Sigmoid colon (tissue), 7 donors: ENCODE measurements at places on chromosomes 7 and 10. TPM values are rescaled to one million over a fixed set of nuclear protein-coding genes. Genes with fewer than 3 reads are reported as not detected.
A peak's percentile ranks its signal among the peaks of the same experiment; 100 is the strongest.

GRID2IP gene
- total RNA-seq, result not detected

PBLD gene
- total RNA-seq, result 4.9 TPM

ZNF92 gene
- 4.3 TPM for total RNA-seq

HYAL4 gene
- total RNA-seq, result not detected

ASB10 gene
- total RNA-seq, result not detected

EN2 gene
- not detected for total RNA-seq

FAM25C gene
- not detected for total RNA-seq

DNA sequence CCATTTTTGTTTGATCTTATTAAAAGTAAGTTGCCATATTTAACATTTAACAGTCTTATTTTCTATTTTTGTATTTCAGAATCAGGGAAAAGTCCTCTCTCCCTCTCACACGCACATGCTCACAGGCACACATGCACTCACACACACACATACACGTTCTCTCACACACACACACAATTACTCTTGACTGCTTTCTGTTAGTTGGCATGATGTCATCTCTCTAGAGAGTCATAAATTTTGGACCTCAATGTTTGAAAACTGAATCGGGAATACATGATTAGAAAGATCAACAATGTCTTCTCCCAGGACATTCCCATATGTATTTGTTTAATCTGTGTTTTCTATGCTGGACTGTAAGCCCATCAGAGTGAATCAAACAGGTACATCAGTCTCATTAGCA lies 165.7 kb upstream of the AHR start:
- no peak for DNase-seq

DNA sequence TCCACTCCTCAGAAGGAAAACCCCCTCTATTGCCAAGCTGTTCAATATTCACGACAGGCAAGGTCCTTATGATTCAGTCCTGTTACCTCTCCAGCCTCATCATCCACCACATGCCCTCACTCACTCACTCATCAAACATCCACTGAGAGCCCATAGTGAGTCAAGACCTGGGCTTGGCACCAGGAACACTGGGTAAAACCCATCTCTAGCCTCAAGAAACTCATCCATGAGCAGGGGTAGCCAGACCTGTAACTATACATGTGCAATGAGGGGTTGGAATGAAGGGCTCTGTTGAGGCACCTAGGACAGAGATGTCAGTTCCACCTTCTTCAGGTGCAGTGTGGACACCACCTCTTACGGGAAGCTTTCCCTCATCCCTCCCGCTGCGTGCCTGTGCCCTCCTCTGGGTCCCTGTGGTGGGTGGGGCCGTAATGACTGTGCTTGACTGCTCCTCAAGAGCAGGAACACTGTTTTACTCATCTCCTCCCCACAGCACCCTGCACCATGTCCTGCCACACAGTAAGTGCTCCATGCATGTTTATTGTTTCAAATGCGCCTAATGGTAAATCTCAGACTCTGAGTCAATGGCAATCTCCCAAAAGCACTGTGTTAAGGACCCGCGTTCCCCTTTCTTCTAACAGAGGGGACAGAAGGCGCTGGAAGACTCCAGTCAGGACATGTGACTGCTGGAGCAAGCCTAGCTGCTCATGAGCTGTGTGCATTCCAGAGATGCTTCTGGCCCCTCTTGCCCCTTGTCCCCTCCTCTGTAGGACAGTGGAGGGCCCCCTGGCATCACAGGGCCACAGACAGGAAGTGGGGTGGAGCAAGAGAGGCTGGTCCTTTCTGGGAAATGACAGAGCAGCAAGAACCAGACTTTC lies 95.4 kb downstream of the HIPK2 start:
- no peak for DNase-seq

GRCh38 chr7:102944241-102944640 lies 31.4 kb downstream of the LRRC17 start:
- DNase-seq, result no peak

DNA sequence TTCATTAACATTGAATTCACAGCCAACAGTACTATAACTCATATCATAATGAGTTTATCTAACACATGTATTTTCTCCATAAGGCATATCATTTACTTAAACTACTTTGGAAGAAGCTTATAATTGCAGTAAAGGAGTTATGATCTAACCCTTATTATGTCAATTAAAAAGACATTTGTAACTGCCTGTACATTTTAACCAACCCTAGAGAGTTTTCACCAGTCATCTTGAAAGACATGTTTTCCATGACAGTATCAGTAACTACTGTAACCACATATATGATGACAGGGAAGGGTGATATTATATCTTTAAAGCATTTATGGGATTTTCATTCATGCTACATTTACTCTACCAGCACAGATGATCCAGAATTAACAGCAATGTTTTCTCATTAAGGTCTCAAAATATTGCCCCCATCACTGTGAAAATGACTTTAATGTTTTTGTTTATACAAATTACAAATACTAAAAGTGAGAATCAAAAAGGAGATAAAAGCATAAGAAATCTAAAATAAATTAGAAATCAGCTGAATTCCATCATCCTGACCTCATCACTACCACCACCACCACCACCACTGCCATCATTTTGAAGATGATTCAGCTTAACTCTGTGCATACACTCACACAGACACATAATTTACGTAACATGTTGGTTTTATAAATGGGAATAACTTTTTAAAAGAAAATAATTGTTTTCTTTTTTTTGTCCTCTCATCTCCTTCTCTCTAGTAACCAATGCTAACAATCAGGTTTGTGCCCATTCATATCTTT lies 53.6 kb downstream of the MKLN1 start:
- no peak for DNase-seq

DNA sequence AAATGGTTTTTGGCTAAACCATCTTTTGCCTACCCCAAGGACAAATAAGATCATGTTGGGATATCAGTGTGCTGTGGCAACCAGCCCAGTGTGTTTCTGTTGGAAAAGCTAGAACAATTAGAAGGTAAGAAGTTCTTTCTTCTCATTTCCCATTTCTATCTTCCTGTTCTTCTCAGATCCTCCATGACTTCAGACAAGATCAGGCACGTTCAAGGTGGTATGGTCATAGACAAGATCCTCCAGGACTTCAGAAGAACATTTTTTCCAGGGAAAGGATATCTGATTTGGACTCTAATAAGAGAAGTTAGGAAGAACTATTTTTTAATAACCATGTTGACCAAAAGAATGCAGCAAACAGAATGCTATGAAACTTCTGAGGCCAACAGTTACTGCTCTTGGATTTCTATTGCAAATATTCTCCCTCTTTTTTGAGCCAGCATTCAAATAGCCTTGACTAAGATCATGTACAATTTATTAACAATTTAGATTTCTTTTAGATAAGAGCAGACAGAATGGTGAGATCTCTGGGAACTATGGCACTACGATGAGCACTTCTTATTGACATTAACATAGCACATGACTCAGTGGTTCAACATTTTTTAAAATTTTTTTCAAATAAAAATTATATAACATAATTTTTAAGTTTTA lies 15.9 kb downstream of the HYCC1 start:
- DNase-seq, result no peak

DNA sequence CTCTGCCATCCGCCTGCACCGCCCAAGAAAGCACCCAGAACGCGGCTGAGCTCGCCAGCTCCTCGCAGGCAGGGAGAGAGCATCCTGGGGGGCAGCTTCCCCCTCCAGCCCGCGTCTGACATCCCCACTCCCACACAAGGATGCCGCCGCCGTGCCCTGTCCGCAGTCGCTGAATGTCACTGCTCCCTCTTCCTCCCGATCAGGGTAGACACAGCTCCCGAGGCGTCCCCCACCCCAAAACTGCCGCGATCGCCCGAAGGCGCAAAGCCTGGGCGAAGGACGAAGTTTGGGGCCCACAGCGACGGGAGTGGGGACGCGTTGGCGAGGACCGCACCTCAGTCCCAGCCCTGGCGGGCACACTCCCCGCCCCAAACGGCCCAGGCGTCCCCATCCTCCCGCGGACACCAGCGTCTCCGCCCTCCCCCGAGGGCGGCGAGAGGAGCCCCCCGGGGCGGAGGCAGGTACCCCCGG lies 1.5 kb upstream of the KAT6B start:
- DNase-seq, result peak; percentile 75

DNA sequence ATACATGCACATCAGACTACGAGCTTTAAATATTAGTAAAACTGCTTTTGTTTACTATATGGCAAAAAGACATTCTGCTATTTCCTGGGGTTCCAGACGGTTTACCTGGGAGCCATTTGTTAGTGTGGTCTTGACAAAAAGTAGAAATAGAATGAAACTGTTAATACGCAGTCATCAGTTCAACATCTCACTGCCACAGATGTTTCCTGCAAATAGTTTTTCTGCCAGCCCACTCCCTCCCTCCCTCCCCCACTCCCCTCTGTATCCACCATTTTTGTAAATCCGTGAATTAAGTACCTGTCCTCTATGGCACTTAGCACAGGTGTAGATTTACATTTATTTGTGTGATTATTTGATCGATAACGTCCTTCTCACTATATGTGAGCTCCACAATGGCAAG lies 74.6 kb upstream of the TPK1 start:
- DNase-seq, result no peak

DNA sequence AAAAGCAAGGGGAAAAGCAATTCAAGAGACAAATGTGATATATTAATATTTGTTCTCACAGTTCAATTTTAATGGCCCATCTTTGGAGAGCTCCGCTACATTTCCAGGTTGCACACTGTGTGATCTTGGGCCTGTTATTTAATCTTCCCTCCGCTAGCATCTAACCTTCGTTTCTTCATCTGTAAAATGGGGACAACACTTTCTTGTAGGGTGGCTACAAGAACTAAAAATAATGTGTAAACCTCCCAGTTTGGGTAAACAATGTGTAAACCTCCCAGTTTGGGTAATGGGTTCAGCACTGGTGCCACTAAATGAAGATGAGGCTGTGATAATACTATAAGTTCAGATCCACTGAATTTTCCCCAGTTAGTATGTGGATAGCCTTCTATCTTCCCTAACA lies 99.5 kb downstream of the CDK6 start:
- DNase-seq, result no peak

- no peak for DNase-seq
These were observed 35.3 kb downstream of the CAPZA2 start for GRCh38 chr7:116897661-116898060.

DNA sequence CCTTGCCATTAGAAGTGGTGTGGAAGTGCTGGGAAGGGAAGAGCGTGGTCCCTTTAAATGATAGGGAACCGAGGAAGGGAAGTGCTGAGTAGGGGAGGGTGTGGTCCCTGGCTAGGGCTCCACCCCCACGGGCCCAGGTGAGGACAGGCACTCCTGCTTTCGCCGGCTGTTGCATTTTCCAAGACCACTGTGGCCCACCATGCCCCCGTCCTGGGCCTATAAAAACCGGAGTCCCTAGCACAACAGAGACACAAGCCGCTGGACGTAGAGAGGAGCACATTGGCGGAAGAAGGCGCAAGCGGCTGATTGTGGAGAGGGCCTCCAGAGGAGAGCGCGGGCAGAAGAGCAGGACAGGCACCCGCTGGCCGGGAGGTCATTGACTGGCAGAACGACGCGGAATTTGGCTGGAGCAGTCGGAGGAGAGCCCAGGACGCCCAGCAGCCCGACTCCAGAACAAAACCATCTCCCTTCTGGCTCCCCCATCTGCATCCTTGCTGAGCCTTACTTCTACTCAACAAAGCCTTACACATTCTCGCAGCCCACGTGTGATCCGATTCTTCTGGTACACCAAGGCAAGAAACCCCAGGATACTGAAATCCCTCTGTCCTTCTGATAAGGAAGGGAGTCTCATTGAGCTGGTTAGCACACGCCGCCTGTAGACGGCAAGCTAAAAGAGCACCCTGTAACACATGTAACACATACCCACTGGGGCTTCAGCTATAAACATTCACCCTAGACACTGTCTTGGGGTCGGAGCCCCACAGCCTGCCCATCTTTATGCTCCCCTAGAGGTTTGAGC lies 146.2 kb upstream of the LYZL1 start:
- no peak for DNase-seq

DNA sequence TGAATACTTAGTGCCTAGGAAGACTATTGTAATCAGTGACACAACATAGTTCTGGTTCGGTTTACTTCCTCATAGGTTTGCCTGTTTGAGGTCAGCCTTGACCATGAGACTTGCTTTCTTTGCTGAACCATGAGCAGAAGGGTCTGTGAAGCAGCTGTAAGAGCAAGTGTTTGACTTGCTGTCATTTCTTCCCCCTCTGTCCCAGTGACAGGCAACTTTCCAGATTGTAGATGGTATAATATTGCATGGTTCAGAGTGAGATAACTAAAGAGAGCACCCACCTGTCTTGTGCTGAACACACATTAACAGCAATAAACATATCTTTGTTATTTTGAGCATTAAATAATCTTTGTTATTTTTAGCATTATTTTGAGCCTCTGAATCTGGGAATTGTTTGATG lies 9.3 kb upstream of the RTKN2 start:
- DNase-seq, result no peak

GRCh38 chr7:115297656-115298055 lies 375.8 kb downstream of the MDFIC start:
- no peak for DNase-seq

DNA sequence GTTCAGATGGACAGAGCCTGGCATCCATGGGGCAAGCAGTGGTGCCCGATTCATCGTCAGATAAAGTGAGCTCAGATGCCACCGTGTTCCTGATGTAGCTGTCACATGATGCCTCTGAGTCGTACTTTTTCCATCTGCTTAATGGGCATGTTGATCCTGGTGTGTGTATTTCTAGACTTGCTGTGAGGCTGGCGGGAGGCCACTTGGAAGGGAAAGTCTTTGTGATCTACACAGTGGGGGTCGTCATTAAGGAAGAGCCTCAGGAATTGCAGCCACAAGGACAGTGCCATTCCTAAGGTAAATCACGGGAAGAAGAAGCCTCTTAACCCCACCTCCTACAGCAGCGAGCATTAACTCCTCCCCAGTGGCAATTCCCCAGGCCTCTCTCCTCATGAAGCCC lies 63.0 kb downstream of the RGS10 start:
- DNase-seq, result no peak

GRCh38 chr7:32143301-32143700 lies 73.1 kb upstream of the PDE1C start:
- no peak for DNase-seq

GRCh38 chr7:130887182-130887956 lies 153.4 kb upstream of the KLF14 start:
- no peak for DNase-seq

DNA sequence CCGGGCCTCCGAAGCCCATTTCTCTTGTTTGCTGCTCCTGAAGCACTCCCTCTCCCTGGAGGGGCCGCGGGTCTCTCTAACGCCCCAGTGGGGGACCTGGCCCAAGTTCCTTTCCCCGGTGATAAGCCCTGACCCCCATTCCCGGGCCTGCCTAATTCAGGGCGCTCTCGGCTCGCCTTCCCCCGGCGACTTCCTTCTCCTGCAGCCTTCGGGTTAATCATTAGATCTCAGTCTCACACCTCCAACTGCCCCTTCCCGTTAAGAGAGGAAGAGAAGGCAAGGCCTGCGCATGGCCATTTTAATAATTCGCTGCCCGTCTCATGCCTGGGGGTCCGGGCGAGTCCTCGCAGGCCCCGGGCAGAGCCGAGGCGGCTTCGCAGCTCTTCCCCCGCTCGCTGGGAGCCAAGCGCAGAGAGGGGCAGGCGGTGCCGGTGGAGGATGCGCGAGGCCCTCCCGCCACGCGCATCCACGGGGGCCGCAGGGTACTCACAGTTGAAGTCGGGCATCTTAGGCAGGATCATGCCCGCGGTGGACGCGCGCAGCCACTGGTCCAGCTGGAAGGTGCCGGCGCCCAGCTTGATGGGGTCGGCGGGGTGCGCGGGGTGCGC lies 1.2 kb downstream of the MNX1 start:
- no peak for DNase-seq
